NCI-H69 (cell line): ENCODE measurements at places on chromosomes 11 and 22.

- no peak for DNase-seq
These were observed 19.2 kb upstream of the PDE2A start for GRCh38 chr11:72693271-72693968.

- DNase-seq, result no peak
These were observed 59.0 kb downstream of the ZC3H12C start for GRCh38 chr11:110152199-110152598.

DNA sequence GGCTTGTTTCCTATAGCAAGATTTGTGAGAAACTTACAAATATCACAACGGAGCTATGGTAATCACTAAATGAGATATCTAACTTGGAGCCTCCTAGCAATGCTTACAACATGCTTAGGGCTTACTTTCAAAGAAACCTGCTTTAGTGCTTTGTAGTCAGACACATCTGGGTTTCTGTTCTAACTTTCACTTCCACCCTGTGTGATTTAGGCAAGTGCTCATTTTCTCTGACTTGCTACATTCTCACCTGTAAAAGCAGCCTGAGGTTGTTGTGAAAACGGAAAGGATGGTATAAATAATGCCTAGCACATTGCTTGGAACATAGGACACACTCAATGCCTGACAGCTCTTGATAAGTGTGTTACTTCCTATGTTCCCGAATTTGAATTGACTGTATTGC, 45.6 kb downstream of the LRRC4C start:
- DNase-seq, result no peak

DNA sequence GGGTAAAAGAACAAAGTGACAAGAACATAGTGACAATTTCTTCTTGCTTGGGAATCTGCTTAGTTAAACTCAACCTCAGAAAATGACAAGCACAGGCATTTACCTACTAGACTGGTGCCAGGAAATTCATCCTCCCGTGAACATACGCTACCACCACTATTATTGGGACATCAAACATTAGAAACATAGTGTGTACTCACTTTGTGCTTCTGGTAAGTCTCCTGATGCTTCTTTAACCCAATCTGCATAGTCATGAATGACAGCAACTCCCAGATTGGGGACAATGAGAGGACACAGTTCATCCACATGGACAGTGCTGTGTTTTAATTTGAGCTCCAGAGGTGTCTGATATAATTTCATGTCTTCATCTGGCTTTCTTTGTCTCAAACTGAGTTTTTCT, 29.2 kb upstream of the CHRNA10 start:
- no peak for DNase-seq

DNA sequence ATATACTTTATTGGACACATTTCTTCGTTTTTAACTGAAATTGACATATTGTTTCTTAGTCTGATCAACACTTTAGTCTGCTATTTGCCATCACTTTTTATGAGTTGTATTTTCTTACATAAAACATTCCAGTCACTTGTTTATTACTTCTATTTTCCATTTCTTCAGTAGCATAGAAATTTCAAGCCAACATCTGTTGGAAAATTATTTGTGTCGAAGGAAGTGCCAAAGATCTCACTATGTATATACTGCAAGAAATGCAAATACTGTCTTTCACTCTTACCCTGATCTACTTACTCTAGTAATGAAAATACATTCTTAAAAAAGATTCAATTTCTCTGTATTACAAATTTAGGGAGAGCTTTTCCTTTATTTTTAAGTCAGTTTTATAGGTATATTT, 105.9 kb downstream of the SLC17A6 start:
- DNase-seq, result no peak

GRCh38 chr22:24028533-24028932, 17.4 kb downstream of the CABIN1 start:
- DNase-seq, result peak; percentile 11

GRCh38 chr22:39490135-39490798, 11.8 kb upstream of the MIEF1 start:
- peak; percentile 91 for DNase-seq

DNA sequence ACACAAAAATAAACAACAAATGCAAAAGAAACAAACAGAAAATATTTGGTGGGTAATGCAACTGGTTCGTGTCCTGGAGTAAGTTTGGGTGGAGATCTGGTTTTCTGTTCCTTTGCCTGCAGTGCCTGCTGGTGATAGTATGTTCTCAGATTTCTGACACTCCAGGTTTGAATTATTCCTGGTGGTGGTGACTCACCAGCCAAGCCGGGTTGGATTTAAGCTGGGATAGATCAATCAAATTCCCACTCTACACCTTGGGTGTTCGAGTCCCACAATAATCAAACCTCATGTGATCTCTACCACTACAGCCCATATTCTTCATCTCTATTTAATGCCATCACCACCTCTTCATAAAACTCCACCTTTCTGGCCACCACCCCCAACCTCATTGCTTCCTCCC, 421.8 kb downstream of the NTM start:
- peak; percentile 62 for DNase-seq

DNA sequence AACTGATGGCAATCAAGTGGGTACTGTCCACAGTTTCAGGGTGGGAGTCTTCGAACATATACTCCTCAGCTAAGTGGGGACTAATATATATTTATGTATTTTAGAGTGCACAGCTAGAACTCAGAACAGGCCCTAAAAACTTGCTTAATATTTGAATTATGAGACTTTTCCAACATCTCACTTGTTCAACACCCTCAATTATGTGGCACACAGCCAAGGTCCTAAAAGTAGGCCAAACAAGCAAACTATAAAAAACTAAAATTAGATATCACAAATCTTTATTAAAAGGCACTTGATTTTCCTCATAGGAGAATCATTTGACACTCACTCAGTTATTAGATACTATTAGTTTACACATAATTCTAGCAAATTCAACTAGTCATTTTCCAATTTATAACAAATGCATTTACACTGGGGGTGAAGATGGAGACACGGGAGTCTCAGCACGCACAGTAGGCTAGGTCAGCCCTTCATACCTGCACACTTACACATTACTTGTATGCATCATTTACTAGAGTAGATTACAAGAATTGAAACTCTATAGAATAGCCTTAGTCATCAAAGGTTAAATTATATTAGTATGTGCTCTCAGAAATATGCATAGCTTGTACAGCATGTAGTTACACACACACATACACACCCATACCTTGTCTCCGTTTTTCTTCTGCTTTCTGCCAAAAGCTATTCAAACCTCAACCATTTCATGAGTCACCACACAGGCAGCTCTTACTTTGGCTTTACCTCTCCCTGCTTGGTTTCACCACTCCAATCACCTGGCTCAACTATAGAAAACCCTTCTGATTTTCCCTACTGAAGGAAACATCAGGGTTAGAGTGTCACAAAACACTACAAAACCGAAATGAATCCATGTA, 171.5 kb downstream of the SBF2 start:
- DNase-seq, result no peak

- no peak for DNase-seq
These were observed 11.4 kb downstream of the TUBA8 start for GRCh38 chr22:18121954-18122554.

DNA sequence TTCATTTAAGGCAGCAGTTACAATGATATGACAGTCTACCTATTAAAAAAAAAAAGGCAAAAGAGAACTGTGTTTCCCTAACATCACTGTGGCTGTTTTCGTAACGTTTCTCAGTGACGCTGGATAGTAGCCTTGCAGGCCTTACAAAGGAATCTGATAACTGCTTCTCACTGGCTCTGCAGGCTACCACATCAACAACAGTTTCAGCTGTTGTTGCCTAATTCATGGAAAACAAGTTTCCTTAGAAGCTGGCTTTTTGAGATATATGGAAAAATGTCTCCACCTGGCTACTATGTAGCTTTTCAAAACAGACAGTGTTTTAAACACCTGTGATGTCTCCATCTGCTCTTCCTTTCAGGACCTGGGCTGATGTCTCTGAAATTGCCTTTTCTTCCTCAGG, 3.8 kb downstream of the OR51V1 start:
- DNase-seq, result no peak

- no peak for DNase-seq
These were observed 88.8 kb upstream of the CLDN5 start for GRCh38 chr22:19612866-19613572.

DNA sequence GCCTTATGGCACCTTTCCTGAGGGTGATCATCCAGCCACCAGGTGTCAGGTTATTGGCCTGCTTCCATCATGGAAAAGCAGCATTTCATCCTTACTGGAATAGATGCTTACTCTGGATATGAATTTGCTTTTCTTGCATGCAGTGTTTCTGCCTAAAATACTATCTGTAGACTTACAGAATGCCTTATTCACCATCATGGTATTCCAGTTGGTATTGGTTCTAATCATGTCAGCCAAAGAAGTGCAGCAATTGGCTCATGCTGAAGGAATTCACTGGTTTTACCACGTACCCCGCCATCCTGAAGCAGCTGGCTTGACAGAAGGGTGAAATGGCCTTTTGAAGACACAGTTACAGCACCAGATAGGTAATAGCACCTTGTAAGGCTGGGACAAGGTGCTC, 194.2 kb downstream of the AASDHPPT start:
- DNase-seq, result no peak

DNA sequence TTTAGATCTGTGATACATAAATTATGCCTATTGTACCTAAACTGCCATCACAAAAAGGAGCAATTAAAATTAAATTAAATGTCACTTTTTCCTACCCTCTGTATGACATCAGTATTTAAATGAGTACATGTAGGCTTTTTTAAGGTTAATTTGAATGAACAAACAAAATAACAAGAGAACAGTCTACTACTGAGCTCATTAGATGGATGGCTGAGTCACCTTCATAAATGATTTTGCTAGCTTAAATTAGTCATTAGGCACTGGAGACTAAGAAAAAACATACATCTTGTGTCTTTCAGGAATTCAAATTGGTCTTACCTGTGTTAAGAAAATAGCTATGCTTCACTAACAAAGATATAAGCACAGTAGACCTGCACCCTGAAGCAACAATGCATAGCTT, 153.6 kb downstream of the RCN1 start:
- DNase-seq, result peak; percentile 40

GRCh38 chr11:73537969-73538368, 59.9 kb downstream of the FAM168A start:
- DNase-seq, result no peak

GRCh38 chr22:45864959-45865476, 111.9 kb downstream of the WNT7B start:
- DNase-seq, result no peak

GRCh38 chr11:65489706-65490320, 9.0 kb upstream of the MALAT1 start:
- peak; percentile 66 for DNase-seq

DNA sequence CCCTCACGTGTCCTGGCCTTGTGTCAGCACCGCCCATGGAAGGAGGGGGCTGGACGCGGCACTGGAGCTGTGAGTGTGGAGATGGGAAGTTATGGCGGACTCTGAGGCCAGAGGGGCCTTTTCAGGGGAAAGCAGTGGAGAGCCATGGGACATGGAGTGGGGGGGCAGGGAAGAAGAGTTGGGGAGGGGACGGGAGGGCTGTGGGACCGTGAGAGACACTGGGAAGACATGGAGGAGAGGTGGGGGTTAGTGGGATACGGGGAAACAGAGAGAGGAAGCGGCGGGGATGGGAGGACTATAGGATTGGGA, 58.2 kb downstream of the FBXO7 start:
- no peak for DNase-seq

GRCh38 chr22:49453771-49454170, 373.9 kb downstream of the BRD1 start:
- peak; percentile 40 for DNase-seq

- peak; percentile 75 for DNase-seq
These were observed 100.6 kb downstream of the CSNK2A3 start for GRCh38 chr11:11252403-11252802.

- no peak for DNase-seq
These were observed 20.8 kb upstream of the CHKA start for GRCh38 chr11:68142028-68142412.

DNA sequence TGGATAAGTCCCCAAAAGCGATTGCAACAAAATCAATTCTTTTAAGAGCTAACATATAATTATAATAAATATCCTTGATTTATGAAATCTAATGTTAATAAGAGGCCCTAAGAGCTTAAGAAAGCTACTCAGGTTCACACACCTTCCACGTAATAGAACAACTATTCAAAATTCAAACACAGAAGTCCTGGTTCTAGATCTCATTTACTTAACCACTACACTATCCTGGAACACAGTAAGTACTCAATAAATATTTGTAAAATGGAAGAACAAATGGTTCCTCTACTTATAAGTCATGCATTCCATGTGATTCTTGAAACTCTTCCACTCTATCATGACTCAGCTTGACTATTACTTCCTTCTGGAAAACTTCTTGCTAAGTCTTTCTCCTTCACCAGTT, 268.2 kb downstream of the FAM181B start:
- no peak for DNase-seq

DNA sequence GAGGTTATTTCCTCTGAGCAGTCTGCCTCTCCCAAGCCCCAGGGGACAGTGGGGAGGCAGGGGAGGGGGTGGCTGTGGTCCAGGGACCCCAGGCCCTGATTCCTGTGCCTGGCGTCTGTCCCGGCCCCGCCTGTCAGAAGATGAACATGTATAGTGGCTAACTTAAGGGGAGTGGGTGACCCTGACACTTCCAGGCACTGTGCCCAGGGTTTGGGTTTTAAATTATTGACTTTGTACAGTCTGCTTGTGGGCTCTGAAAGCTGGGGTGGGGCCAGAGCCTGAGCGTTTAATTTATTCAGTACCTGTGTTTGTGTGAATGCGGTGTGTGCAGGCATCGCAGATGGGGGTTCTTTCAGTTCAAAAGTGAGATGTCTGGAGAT, 3.1 kb downstream of the PIM3 start:
- peak; percentile 84 for DNase-seq

DNA sequence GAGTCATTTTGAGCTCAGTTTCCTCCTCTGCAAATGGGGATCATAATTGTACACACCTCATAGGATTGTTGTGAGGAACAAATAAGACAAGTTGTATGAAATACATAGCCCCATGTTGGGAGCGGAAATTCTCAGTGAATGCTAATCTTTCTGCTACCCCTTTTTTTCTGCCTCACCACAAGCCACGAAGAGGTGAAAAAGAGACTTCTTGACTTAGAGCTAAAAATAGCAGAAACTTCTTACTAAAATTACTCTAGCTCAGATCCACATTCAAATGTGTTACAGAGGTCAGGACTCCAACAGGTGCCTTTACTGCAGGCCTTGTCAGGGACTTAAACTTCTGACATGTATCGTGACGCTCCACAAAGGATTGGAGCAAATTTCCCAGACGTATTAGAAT, 128.5 kb downstream of the MIAT start:
- DNase-seq, result no peak

- DNase-seq, result no peak
These were observed 517.4 kb downstream of the TMEM135 start for GRCh38 chr11:87555101-87555500.
